NCI-H446 (cell line): ENCODE measurements at places on chromosomes 7 and 10.

- DNase-seq, result peak; percentile 66
Observed at GRCh38 chr10:32210306-32211045, 136.5 kb downstream of the EPC1 start.

DNA sequence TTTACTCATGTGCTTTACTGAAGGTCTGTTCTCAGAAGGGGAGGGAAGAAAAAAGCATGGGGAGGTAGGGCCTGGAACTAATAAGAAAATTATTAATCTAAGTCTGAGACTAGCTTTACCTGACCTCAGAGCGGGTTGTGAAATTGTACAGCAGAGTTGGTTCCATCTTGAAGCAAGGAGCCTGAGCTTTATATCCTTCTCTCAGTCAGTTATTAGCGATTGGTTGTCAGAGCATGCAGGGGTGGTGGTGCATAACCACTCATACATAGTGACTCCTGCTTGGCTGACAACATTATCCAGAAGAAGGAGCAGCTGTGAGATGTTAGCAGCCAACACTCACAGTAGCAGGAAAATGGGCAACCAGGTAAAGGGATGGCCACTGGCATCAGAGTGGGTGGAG lies 976.3 kb upstream of the LRRTM3 start:
- no peak for DNase-seq

- no peak for DNase-seq
Observed at GRCh38 chr10:57996536-57996935, 271.2 kb downstream of the IPMK start.

GRCh38 chr7:25894002-25894901 lies 257.7 kb upstream of the NFE2L3 start:
- peak; percentile 36 for DNase-seq

DNA sequence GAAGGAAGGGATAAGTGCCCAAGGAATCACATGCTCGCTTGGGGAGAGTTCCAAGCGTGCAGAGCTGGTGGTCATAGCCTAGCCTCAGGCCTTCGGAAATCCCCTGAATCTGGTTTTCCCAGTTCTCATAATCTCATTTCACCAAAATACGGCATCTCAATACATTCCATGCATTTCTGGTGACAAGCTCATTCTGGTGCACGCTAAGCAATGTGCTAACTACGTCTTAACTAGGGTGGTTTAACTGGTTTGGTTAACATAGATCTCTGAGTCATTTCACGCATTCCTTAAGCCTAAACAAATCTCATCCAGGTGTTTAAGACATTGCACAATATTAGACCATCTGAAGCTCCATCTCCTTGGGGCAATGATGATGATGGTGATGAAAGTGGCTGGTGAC lies 72.9 kb upstream of the STEAP1B start:
- DNase-seq, result no peak

DNA sequence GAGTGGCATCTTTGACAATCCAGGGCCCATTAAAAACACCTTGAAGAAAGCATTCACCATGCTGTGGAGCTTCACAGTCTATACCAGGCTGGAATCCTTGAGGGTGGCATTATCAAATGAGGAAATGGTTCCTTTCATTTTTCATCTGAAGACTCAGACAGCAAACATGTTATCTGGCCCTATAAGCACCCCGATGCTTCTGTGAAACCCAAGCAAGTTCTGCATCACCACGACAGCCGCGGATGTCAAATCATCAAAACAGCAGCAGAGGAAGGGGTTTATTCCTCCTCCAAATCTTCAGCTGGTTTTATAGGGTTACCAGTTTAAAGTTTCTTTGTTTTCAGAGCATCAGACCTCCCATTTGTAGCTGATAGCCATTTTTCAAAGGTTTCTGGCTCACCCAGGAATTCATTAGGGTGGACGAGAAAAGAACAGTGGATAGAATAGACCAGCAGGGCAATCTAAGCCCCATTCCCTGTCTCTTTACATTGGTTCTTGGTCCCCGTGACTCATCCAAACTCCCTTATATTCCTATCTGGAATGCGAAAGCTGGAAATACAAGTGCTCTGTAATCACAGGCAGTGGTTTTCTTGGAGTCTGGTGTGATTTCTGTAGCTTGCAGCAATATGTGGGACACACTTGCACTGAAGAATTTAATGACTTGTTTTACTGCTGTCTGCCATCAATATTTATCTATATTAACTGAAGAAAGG lies 217.9 kb downstream of the SKAP2 start:
- no peak for DNase-seq

DNA sequence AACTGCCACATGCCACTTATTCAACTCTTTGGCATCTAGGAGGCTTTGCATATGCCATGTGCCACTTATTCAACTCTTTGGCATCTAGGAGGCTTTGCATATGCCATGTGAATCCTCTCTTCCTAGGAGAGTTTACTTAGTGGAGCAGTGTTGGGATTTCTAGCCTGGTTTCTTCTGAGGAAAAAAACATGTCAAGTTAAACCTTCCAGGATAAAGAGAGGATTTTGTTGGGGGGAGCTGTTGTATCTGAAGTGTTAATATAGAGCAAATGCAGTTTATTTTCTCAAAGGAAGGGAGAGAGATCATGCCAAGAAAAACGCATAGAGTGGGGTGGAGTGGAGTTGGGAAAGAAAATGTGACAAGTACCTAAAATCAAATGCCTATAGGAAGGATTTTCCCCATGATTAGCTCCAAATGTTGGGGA lies 91.5 kb downstream of the MCU start:
- DNase-seq, result no peak

GRCh38 chr10:74891053-74891452 lies 64.7 kb downstream of the KAT6B start:
- peak; percentile 14 for DNase-seq
